ENCODE measurements at places on chromosomes 7 and 10.

- DNase-seq, result no peak
Observed at GRCh38 chr7:65004575-65004974, 1.9 kb downstream of the ERV3-1 start.

- DNase-seq, result no peak
Observed at GRCh38 chr10:17510242-17510908, 56.0 kb upstream of the ST8SIA6 start.

DNA sequence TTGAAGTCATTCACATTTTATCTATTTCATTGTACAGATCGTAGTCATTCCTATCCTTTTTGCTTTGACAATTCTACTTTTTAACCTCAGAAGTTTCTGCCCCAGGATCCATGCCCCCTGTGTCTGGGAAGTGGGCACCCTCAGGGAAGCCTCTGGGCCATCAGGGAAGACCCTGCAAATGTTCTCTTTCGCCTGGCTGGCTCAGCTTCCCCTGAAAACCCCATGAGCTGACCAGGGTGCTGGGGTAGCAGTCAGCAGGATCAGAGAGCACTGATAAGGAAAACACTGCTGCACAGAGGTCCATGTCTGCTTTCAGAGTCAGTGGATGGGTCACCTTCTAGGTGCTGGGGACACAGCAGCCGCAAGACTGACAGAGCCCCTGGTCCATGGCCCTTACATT, 23.8 kb downstream of the CUZD1 start:
- DNase-seq, result no peak

DNA sequence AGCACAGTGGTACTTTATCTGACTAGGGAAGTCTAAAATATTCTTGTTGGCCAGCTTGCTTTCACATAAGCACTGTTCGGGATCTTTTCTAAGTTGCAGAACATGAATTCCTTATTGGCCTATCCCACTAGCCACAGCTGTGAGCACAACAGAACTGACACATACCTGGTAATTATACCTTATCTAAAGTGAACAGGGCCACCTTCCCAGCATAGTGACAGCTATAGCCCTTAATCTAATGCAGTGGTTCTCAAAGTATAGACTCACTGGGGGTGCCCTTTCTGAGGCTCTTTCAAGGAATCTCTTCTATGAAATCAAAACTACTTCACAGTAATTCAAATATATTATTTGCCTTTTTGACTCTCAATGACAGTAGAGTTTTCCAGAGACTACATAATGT, 184.7 kb upstream of the KAT6B start:
- DNase-seq, result no peak

GRCh38 chr10:50990568-50991455, 83.5 kb upstream of the PRKG1 start:
- DNase-seq, result no peak

GRCh38 chr10:93771354-93771753, 13.6 kb downstream of the LGI1 start:
- DNase-seq, result no peak
